Esophagus muscularis mucosa (tissue), 4 donors: ENCODE measurements at places on chromosomes 2 and 18. TPM values are rescaled to one million over a fixed set of nuclear protein-coding genes. Genes with fewer than 3 reads are reported as not detected.

Gene NAT8
- not detected for total RNA-seq

Gene PTPN2
- total RNA-seq = 27.5 TPM

Gene ATG9A
- 75.3 TPM for total RNA-seq

Gene MEP1B
- total RNA-seq = not detected
